ENCODE measurements at places on chromosomes 11 and 22.

GRCh38 chr22:28053896-28054818 lies 135.1 kb upstream of the PITPNB start:
- DNase-seq: no peak

DNA sequence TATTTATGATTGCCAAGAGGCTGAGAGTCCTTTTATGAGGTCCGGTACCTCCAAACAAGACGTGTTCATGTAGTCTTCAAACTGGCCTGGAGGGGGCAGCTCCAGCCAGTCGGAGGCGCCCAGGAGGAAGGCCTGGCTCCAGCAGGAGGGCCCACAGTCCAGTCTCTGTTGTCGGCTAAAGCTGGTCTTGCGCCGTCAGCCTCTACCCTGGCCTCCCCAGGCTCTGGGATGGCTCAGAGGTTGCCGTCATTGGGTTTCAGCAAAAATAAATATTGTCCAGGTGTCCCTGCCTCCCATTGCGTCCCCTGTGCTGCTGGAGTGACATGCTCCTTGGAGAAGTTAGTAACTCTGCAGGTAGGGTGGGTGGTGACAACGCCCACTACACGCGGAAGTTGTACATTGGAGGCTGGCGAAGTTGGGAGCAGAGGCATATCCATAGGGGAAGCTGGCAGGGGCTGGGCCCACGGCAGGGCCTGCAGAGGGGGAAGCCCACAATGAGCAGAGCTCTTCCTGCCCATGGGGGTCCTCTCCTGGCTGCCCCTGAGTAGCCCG lies 1.0 kb upstream of the SLC25A1 start:
- DNase-seq: peak; percentile 46

DNA sequence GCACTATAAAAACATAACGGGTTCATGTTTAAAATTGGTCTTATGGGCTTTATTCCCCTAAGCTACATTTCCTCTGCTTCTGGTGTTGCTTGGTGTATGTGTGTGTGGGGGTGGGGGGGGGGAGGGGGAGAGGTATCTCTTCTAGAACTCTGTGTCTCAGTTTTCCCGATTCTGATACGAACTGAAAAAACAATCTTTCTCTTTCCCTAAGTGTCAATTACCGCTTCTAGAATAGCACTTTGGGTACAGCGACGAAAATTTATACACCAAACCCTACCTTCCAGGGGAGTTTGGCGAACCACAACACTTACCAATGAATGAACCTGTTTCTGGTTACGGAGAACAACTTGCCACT lies 636 bp downstream of the NUP160 start:
- DNase-seq: no peak

- no peak for DNase-seq
Measured at GRCh38 chr11:624705-625635, at the start of gene CDHR5. Gene CDHR5 (minus strand): TSS chr11:624955. CDS start chr11:624902, 53 bp downstream.

GRCh38 chr11:119505861-119506260 lies 82.9 kb upstream of the THY1 start:
- no peak for DNase-seq

GRCh38 chr11:32062540-32062939 lies 28.3 kb upstream of the RCN1 start:
- no peak for DNase-seq

DNA sequence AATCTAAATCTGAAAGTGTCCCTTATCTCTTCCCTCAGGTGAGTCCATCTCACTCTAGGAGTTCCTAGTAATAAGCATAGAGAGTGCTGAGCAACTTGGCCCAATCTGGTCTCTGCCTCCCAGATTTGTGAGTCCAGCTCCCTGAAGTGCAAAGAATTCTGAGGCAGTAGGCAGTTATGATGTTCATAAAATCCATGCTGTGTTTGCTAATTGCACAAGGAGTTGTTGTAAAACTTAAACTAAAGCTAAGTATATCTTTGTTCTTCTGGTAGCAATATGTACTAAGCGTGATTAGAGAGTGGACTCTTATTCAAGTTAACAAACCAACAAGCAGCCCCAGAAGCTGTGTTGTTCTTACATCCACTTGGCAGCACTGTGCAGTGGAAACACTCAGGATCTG lies 7.6 kb upstream of the PTH start:
- no peak for DNase-seq

GRCh38 chr11:114483929-114484328 lies 44.7 kb downstream of the REXO2 start:
- DNase-seq: no peak

DNA sequence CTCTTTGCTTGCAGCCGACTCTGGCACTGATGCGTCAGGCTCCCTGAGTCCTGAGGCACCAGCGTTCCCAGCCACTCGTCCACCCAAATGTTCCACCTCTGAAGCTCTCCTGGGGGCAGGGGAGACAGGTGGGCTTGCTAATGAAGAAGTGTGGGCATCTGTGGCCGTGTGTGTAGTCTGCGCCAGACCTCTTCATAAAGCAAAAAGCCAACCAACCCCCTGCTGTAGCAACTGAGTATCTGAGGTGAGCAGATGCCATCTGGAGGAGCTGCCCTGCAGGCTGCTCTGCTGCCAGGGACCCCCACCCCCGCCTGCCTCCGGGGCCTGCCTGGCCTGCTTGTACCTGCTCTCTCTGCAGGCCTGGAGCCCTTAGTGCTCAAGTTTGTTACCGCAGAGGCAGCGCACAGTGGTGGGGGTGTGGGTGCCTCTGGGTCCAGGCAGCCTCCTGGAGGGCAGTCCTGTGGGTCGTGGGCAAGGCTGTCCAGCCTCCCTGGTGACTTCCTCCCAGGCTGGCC lies 272.5 kb downstream of the TBC1D22A start:
- no peak for DNase-seq

DNA sequence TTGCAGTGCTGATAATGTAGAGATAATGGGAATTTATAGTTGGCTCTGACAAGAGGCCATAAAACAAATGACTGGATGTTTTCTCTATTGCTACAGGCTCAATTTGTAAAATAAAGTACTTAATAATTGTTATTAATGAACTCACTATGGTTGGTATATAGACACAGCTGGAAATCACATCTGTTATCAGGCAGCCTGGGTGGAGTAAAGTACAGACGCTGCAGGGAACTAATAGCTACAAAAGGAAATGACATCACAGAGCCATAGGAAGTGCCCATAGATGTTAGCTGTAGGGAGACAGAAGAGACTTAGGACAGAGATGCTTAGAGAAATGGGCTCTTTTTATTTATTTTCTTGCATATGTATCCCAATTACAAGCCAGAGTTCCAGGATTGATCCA lies 81.0 kb upstream of the SNX19 start:
- no peak for DNase-seq

DNA sequence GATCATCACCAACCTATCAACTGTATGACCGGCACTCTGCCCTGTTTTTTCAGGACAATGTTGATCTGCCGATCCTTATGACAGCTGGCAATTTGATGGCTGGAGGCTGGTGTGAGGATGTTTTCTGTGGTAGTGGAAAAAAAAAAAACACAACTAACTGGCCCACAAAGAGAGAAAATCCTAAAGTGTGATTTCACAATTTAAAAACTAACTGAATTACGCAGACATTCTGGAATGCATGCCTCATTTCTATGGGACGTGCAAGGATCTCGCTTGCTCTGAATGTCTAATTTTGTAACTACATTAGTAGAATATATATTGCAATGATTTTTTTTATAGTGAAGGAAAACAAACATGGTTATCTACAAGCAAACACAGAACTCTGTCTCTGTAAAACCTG lies 590.5 kb downstream of the ETS1 start:
- no peak for DNase-seq

DNA sequence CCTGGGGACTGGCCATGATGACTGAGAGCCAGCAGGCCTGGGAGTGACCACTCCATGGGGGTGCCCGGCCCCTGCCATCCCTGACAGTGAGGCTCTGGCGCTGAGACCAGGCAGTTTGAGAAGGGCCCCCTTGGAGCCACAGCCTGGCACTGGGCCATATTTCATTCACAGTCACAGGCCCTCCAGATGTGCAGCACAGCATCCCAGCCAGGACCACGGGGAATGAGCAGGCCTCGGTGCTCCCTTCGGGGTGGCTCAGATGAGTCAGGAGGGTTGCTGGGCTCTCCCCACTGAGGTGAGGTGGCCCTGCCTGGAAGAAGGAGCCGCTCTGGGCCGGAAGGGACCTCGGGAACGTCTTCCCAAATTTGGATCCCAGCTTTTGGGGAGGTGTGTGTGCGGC lies 53.0 kb downstream of the GRAMD4 start:
- DNase-seq: no peak

DNA sequence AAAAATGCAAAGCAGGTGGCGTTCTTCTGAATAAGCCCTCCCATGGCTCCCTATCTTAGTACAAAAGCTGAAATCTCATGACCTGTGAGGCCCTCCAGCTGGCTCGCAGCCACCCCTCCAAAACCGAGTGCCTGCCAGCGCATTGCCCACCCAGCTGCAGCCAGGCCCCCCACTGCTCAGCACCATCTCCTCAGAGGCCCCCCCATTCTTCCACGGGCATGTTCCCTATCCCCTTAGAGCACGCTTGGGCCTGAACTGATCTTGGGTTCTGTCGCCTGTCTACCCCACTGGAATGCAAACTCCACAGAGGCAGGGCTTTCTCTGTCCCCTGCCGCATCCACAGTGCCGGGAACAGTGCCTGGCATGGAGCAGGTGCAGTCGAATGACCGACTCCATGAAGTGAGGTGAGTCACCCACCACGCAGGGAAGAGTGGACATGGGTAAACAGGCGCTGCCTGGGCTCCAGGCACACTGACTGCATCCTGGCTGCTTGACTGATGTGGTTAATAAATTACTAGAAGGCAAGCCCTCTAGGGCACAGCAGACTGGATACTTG lies 11.3 kb upstream of the EFCAB6 start:
- DNase-seq: no peak

- DNase-seq: no peak
Measured at GRCh38 chr11:6742260-6742659, 29.5 kb downstream of the OR2AG2 start.

- peak; percentile 87 for DNase-seq
Measured at GRCh38 chr22:29799217-29799680, 32.1 kb downstream of the UQCR10 start.

GRCh38 chr11:12600829-12601228 lies 73.4 kb upstream of the TEAD1 start:
- no peak for DNase-seq

- DNase-seq: no peak
Measured at GRCh38 chr11:46865340-46865739, 19.3 kb upstream of the CKAP5 start.

- DNase-seq: no peak
Measured at GRCh38 chr11:134037046-134037908, 31.6 kb upstream of the JAM3 start.

GRCh38 chr11:82899957-82900276 lies 313 bp downstream of the PRCP start:
- DNase-seq: no peak

DNA sequence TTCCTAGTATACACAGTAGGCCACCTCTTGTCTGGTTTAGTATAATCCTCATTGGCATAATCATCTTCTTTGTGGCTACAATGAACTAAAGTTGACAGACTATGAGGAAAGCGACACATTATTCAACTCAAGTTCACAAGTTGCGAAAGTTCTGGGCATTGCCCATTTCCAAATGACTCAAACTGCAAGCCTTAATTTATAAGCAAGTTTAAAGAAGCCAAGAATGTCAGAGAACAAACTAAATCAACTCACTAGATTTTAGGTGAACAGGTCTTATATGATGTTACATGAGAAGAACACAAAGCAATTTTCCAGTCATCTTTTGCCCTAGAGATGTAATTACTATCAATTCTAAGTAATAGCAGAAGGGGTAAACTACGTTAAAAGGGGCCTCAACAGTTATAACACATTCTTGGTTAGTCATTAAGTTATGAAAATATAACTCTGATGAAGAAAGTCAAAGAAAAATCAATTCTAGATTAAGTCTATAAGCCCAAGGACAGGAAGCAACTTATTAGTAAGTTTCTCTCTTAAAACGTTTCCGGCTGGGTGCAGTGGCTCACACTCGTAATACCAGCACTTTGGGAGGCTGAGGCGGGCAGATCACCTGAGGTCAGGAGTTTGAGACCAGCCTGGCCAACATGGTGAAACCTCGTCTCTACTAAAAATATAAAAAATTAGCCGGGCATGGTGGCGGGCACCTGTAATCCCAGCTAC lies 21.5 kb downstream of the PICALM start:
- DNase-seq: no peak

- no peak for DNase-seq
Measured at GRCh38 chr11:70637186-70637800, 239.0 kb downstream of the CTTN start.

- DNase-seq: no peak
Measured at GRCh38 chr11:9754010-9754471, 90.2 kb downstream of the SWAP70 start.

GRCh38 chr11:118820412-118821357 lies 29.7 kb upstream of the DDX6 start:
- peak; percentile 53 for DNase-seq

- DNase-seq: no peak
Measured at GRCh38 chr22:33883961-33884808, 36.1 kb downstream of the LARGE1 start.

DNA sequence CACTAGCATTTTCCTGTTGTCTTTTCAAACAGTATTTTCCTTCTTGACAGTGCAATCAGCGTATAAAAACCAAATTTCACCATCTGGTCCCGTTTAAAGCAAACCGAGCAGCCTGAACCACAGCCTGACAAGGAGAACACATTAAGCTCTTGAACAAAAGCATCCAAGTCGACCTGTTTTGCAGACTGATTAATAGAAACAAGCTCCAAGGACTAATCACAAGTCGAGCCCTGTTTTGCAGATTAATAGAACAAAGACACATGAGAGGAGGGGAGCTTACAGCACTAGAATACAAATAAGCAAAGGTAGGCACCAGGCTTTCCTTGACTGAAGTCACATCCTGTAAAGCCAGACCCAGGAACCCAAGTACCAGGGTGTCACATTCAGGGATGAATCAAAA lies 104.8 kb downstream of the MPPED2 start:
- DNase-seq: no peak

DNA sequence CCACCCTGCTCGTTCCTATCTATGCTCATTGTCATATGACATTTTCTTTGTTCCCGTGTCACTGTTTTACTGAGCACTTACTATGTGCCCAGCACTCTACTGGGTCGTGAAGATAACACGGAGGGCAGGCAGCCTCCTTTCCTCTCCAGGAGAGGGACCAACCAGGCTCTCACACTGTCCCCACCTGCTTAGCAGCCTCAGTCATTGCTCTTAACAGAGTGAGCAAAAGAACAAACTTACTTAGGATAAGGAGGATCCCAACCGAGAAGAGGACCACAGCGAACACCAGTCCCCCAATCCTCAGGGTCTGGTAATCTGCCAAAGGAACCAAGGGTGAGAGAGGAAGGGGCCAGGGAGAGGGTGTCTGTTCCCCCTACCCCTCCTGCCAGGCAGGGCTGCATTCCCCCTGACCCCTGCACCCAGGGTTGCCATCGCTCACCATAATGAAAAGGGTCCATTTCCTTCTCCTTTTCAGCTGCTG lies 17.0 kb upstream of the FXYD2 start:
- no peak for DNase-seq
